Hippocampal formation (tissue), 2 donors: ENCODE measurements at places on chromosomes 7 and 10.
A peak's percentile ranks its signal among the peaks of the same experiment; 100 is the strongest.

- DNase-seq, result no peak
These were observed 20.6 kb downstream of the BBIP1 start for GRCh38 chr10:110898391-110898790.

- DNase-seq, result peak; percentile 75
These were observed 23.7 kb downstream of the AKR1E2 start for GRCh38 chr10:4849555-4850242.

- peak; percentile 46 for DNase-seq
These were observed 117.6 kb upstream of the FAM204A start for GRCh38 chr10:118459642-118460193.

GRCh38 chr10:121516093-121516865 is 82.0 kb downstream of the FGFR2 start:
- DNase-seq, result no peak

- no peak for DNase-seq
These were observed 240.5 kb downstream of the GLI3 start for GRCh38 chr7:41996381-41997035.

DNA sequence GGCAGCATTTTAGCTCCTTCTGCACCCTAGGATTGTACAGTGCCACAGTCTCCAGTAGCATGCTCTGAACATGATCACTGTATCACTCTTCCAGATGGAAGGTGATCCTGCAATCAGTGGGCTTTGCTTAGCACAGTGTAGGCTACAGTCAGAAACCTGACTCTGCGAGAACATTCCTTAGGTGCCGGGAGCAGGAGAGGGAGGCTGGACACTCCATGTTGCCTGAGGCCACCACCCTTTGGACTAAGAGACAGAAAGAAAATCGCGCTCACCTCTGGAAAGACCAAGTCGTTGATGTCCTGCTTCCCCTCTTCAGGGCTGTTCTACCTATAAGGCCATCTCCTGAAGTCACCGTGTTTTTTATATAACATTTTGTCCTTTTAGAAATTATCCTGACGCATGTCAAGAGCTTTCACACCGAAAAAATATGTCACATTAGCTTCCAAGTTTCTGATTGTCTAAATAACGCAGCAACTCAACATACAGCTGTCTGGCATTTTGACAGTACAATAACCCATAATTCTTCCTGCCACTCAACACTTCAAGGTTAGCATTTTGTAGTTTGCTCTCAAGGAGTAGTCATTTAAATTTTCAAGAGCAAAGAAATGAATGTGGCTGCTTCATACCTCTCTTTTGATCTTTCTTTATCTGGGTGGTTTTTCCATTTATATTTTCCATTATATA is 563.1 kb downstream of the LRMDA start:
- DNase-seq, result no peak

- no peak for DNase-seq
These were observed 27.7 kb upstream of the MYH16 start for GRCh38 chr7:99244939-99245338.

GRCh38 chr7:271266-272107 is 18.5 kb upstream of the FOXL3 start:
- no peak for DNase-seq

DNA sequence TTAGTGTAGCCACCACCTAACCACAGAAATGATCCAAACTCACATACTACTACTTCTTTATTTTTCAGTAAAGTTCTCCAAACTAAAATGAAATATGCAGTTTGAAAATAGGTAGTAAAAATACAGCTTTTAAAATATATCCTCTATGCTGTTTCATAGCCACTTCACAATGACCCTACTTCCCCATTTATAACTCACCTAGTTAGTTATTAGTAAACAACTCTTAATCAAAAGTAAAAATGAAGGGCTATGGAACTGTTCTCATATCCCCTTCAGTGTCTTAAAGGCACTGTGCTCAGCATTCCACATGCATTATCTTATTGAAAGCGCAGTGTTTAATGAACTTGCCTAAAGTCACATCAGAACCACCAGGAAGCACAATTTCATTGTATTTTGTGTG is 43.5 kb downstream of the KMT2C start:
- no peak for DNase-seq

DNA sequence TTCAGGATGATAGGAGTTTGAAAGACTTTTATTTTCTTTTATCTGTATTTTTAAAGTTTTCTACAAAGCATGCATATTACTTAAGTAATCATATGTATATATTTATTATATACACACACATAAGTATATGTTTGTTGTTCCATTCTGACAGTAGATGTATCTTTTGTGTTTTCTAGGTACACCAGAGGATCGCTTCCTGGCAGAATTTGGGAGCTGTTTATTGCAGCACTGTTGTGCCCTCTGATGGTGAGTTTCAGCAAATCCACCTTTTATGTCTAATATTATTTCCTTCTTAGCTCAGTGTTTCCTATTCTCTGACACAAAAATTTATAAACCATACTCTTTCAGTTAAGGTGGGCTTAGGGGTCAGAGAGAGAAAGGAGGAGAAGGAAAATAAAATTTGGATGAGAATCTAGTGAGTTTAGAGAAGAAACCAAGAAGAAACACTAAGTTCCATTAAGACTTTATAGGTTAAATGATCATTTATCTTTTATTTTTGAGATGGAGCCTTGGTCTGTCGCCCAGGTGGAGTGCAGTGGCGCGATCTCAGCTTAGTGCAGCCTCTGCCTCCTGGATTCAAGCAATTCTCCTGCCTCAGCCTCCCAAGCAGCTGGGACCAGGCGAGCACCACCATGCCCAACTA is 59.2 kb upstream of the OIT3 start:
- peak; percentile 78 for DNase-seq

- no peak for DNase-seq
These were observed 32.5 kb downstream of the GHRHR start for GRCh38 chr7:30996256-30996655.
